ENCODE measurements at places on chromosomes 2 and 18.

DNA sequence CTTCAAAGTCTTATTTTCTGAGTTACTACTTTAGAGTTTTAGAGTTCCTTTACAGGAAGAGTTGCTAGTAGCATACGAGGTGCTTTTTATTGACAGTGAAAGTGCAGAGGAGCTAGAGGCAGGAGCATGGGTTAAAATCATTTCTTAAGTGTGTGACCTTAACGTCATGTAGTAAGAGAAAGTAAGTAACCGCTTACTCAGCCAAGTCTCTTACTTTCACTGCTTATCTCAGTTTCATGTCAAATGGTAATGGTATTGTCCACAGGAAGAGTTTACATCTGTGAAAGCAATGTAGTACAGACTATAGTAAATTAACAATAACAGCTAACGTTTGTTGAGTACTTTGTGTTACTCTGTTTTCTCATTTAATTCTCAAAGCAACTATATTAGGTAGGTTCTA lies 12.6 kb downstream of the NDUFAF7 start:
- peak; percentile 13 for DNase-seq

DNA sequence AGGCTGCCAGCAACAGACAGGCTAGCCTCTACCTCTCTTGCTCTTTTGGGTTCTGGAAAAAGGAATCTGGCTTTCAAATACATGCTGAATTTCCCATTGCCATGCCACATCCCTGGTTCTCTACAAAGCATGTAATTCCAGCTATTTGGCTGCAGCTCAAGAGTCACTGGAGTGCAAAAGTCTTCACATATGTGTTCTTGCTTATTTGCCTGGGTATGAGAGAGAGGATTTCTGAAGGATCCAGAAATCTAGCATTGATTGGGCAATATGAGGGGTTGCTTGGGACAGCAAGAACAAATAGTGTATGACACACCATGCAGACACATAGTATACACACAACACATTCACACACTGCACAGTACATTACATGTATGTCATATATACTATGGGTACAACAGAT lies 30.7 kb upstream of the LGALSL start:
- no peak for DNase-seq

DNA sequence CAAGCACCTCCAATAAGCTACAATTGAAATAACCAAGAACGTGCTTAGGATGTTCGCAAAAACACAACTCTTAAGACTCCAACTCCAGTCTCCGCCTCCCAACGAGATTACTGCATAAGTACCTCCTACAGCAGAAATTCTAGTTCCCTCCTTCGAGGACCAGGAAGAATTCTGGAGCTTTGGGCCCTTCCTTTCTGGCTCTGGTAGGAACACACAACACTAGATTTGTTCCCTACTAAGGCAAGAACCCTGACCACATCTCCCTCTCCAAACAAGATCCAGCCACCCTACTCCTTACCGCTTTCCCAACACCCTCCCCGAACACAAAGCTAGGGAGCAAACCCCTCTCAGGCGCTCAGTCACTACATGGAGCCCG lies 721 bp downstream of the ADAM17 start:
- peak; percentile 43 for DNase-seq

- no peak for DNase-seq
Measured at GRCh38 chr18:35174745-35175144, 66.1 kb upstream of the ZNF397 start.

GRCh38 chr2:19127616-19128015 lies 230.8 kb downstream of the OSR1 start:
- no peak for DNase-seq

- no peak for DNase-seq
Measured at GRCh38 chr2:205726506-205726905, 44.2 kb downstream of the NRP2 start.

GRCh38 chr2:131641414-131642206 lies 113.9 kb downstream of the CCDC74A start:
- no peak for DNase-seq

DNA sequence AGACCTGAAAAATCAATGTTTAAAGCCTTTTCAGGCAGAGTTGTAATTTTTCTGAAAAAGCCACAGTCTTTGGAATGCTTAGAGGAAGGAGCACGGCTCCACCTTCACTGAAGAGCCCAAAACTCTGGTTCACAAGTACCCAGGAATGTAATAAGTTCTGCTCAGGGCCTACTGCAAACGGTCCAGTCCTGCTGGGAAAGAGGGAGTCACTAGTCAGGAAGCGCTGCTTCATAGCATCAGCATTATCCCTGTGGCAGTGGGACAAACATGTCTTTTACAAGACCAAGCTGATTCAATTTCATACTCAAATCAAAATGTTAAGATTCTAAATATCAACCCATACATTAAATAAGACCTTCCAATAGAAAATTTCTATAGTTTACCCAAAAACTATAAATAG lies 152.9 kb upstream of the PGAP1 start:
- no peak for DNase-seq

GRCh38 chr18:59565957-59566356 lies 131.3 kb downstream of the CCBE1 start:
- DNase-seq = no peak

DNA sequence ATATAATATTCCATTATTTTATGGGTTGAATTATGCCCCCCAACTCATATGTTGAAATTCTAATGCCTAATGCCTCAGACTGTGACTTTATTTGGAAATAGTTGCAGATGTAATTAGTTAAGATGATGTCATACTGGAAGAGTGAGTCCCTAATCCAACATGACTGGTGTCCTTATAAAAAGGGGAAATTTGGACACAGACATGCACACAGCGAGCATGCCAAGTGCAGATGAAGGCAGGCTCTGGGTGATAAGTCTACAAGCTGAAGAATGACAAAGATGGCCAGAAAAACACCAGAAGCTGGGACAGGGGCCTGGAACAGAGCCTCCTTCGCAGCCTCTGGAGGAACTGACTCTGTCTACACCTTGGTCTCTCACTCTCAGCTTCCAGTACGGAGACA lies 10.0 kb upstream of the ASAP2 start:
- no peak for DNase-seq

DNA sequence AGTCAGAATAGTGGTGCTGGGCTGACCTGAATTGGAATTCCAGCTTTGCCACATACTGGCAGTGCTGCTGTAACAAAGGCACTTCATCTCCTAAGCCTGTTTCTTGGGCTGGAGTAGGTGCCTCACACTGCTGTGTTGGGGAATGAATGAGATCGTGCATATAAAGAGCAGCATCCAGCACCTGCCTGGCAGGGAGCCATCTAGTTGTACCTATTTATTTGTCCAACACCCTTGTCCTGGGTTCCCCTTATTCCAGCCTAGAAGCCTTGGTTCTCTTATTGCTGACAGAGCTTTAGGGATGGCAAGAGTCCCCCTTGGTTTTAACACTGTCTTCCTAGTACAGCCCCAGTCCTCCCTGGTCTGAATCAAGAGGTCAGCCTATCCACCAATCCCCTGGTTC lies 275.3 kb upstream of the RAB12 start:
- no peak for DNase-seq

GRCh38 chr2:1967242-1968208 lies 223.2 kb upstream of the PXDN start:
- no peak for DNase-seq

DNA sequence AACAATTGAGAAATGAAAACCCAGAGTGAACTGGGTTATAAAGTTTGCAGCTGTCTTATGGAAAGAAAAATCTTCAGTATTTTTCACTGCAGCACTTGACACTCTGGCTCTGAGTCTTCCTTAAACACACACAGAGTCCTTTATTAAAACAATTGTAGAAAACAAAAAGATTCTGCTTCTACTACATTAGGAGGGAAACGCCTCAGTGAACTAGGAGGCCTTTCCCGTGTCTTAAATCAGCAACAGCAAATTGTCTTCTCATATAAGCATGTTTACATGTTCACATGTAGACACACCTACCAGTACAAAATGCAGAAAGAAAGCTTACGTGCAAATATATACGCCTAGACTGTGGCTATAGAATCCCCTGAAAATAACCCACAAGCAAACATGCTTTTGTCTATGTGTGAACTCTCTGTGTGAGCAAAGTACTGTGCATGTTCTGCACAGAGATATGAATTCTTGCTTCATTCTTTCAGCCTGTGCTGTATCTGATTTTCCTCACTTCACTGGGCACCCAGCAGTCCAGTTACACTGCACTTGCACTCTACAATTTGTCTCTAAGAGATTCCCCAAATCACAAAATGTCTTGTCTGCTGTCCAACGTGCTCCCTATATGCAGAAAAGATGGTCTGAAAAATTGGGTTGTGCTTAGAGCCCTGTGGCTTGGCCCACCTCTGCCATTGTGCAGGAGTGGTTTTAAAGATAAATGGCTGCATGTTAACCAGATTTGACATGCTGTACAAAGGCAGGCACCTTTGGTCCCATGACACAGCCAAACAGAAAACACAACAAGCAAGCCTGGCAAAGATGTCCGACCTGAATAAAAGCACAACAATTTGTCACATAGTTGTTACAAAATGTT lies 24.5 kb downstream of the ZEB2 start:
- DNase-seq = no peak

GRCh38 chr2:235779444-235779896 lies 285.6 kb downstream of the AGAP1 start:
- peak; percentile 46 for DNase-seq

DNA sequence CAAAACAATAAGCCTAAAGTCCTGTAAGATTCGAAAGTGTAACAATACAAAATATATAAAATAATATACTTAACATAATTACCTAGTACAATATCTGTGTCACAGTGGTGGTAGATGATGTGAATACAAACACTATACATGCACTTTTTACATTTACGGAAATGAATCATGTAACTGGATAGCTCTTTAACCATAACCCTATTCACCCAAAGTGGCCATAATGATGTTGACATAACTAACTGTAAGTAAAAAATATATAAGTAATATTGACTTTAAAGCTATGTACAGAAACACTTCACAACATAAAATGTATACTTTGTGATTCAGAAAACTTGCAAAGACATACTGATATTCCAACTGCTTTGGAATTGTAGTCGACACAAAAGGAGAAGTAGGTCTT lies 616.9 kb upstream of the SLC8A1 start:
- DNase-seq = no peak

DNA sequence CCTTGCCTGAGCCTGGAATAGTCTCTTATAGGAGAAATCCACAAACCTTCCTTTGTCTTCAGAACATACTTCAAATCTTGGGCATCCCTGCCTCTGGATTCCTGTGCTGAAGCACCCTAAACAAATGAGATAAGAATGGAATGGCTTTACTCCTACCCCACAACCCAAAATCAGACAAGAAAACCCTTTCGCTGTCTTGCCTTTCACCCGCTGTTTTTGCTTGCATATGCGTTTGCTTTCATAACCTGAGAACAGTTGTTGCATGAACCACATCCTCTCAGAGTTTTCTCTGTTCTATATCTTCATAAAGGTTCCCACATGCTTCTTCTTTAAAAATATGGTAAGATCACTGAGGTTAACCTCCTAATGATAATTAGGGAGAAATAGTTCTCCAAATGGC lies 132.1 kb upstream of the MAP3K20 start:
- DNase-seq = no peak

DNA sequence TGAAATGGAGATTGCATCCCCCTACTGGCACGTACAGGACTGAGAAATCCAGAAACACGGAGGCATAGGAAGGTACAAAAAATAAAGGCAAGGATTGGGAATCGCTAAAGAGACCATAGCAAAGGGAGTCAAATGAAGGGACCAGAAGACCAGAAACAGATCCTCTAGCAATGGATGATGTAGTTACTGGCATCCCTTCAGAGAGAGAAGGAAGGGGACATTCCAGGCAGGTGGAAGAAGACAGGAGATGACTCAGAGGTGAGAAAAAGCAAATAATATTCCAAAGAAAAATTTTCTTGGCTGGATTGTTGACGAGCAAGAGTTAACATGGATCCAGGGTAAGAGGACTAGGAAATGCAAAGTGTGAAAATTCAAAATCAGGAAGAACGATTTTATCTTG lies 78.4 kb upstream of the FZD7 start:
- DNase-seq = no peak

GRCh38 chr2:12759248-12759647 lies 42.5 kb downstream of the TRIB2 start:
- DNase-seq = no peak

DNA sequence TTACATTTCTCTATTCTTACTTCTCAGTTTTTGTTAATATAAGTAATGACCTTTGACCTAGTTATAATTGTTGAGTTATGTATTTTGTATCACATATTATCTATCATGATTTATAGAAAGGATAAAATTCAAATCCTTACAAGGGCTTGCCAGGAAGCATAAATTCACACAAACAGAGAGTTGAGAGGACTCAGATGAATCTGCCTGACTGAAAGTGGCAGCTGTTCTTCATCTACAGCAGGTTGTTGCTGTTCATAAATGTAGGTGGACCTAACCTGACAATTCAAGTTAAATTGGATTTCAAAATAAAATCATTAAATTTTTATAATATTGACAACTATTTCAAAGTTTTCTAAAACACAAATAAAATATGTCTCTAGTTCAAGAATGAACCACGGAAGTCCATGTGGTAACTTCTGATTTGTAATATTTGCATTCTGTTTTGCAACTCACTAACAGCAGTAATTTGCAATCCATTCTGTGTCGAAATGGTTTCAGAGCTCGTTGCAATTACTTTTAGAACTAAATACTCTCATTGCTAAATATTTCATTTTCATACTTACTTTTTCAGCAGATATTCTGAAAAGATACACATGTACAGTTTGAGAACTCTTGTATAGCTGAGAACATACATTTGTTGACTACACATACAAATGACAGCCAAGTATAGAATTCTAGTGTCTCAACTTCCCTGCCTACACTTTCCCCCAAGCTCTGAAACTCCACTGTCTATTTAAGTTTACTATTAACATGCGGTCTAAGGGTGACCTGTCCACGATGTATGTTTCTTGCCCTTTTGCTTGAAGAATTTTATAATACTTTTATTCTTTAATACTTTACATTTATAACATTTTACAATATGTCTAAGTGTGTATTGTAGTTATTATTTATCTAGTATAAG lies 25.7 kb downstream of the SCN7A start:
- no peak for DNase-seq

- DNase-seq = no peak
Measured at GRCh38 chr2:70202236-70202806, 11.5 kb upstream of the C2orf42 start.

DNA sequence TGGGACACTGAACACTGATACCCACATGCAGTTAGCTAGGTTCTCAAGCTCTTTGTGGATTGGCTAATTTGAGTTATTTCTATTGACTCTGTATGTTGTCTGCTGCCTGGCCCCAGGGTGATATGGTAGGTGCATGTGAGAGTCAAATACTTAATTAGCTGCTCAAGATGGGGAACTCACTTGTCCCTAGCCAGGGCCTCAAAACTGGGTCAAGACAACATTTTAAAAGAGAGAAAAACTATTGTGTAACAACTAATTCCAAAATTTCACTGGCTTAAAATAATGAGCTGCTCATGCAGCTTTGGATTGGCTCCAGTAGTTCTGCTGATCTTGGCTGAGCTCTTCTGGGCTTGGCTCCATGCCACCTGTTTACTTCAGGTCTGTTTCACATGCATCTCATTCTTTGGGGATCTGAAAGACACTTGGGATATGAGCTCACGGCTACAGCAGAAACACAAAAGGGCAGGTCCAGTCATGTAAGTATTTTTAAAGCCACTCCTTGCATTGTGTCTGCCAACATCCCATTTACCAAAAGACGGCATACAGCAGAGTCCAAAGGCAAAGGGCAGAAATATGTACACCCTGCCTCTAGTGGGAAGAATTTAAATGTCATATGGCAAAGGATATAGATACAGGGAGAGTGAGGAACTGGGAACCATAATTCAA lies 716.8 kb downstream of the SUCLG1 start:
- no peak for DNase-seq

GRCh38 chr2:59586176-59586575 lies 967.3 kb downstream of the BCL11A start:
- no peak for DNase-seq

- DNase-seq = no peak
Measured at GRCh38 chr2:69683170-69683971, 39.8 kb upstream of the AAK1 start.

GRCh38 chr2:130756053-130756873 lies 923 bp downstream of the AMER3 start:
- DNase-seq = peak; percentile 13
